ENCODE measurements at places on chromosomes 2 and 18.
A peak's percentile ranks its signal among the peaks of the same experiment; 100 is the strongest.

GRCh38 chr18:63511285-63511684 lies 30.9 kb upstream of the SERPINB12 start:
- DNase-seq, result no peak

DNA sequence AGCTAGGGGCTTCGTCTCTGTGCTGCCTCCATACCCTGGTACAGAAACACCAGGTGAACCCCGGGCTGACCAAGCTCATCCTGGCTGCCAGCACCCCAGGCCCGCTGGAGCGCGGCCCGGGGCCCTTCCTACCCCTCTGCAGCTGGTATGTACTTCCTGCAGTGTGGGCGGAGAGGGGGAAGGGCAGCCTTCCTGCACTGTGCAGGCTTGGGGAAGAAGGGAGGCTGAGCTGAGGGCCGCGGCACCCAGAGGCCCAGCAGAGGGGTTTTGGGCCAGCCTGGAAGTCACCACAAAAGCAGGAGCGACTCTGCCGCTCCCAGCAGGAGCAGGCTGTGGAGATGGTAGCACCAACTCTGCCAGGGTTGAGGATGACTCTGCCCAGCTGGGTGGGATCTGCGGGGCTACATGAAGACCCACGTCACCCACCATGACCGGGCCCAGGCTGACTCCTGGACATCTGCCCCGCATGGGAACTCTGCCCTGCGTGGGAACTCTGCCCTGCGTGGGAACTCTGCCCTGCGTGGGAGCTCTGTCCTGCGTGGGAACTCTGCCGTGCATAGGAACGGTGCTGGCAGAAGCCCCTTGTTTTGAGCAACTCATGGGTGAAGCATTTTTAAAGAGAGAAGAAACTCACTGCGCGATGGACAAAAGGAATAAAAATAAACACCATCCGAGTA lies 273.3 kb downstream of the NDUFA10 start:
- DNase-seq, result peak; percentile 29

DNA sequence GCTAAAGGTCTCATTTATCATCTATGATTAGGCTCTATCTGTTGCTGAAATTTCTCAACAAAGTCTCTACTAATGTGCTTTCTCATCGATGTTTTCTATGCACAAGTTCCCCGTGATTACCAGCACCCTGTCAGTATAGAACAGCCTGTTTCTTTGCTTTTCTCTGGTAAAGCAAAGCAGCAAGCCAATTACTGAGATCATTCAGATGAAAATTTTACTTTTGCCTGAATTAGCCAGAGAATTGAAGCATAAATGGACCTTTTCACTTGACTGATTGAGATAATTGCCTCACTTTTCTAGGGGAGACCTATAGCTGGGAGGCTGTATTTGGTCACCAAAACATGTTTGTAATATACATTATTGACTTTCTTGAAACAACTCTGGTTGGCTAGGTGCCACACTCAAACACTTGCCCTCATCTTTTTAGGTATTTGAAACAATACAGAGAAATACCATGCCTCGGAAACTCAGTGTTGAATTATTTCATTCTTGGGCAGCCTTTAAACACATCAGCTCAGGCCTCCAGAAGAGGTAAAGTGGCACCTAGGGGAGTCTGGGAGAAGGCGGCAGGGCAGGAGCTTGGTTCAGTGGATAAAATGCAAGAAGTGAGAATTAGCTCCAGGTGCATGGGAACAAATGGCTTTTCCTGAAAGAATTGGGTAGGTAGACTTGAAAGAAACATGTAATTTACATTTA lies 96.2 kb downstream of the GALNT3 start:
- DNase-seq, result no peak

DNA sequence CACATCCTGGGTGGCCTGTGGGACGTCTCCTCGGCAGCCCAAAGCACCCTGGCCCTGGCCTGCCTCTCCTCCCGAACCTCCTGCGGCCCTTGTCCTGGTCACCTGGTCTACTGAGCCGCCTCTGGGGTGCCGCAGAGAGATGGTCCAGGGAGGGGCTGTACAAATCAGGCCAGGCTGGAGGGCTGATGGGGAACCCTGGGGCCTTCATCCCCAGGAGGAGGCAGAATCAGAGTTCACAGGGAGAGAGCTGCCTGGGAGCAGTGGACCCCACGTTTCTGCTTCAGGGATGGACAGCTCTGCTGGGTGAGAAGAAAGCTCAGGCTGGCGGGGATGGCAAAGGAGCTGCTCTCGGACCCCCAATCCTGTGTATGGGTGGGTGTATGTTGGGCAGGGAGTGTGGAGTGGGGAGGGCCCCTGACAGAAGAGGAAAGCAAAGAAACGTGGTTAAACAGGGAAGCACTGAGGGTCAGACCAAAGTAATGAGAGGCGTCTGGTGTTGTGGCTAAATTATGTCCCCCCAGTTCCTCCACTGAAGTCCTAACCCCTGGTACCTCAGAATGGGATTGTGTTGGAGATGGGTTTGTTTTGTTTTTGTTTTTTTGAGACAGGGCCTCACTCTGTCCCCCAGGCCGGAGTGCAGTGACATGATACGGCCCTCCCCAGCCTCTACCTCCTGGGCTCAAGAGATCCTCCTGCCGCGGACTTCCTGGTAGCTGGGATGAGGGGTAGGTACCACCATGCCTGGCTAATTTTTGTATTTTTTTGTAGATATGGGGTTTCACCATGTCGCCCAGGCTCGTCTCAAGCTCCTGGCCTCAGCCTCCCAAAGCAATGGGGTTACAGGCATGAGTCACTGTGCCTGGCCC lies 73.4 kb upstream of the SMAD7 start:
- DNase-seq, result no peak

DNA sequence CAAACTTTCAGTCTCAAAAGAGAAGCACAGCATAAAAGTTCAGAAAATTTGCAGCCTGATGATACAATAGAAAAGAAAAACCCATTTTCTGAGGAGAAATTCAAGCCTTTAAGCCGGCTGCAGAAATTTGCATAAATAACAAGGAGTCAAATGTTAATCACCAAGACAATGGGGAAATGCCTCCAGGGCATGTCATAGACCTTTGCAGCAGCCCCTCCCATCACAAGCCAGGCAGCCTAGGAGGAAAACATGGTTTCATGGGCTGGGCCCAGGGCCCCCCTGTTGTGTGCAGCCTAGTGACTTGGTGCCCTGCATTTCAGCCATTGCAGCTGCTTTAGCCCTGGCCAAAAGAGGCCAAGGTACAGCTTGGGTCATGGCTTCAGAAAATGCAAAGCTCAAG lies 54.1 kb upstream of the CAVIN2 start:
- no peak for DNase-seq

- DNase-seq, result no peak
Observed at GRCh38 chr2:203164311-203164935, 74.4 kb upstream of the CYP20A1 start.

DNA sequence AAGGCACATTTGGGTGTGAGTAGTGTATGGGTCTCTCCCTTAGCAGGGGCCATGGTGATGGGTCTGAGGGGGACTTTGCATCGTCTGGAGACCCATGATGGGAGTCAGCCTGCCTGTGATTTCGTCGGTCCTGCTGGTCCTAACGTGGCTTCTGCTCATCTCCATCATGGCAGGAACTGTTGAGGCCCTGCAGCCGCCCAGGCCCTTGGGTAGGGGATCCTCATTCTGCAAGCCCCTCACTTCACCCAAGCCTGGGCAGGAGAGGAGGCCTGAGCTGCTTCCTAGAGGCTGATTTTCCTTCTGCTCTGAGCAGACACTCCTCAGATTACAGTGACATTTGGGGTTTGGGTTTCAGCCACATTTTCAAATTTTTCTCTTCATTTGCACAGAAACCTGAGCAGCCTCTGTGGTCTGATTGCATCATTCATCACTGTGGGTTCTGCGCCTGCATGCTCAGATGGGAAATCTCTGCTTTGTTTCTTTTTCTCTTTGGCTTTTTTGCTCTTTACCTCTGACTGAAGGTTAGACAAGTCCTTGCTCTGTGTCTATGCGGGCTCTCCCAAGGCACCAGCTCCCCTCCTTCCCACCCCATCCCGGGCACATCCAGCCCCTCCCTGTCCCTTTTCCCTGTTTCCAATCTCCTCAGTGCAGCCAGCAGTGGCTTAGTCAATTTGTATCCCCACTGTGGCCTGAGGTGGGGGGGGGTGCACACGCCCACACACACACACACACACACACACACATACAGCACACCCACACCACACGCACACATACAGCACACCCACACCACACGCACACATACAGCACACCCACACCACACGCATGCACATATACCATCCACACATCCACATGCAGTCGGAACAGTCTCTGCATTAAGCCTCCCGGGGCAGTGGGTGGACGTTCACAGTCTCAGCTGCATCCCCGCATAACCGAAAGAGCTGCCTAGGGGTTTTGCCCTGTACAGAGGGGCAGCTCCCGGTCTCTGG lies 305.4 kb upstream of the HS6ST1 start:
- DNase-seq, result no peak

- no peak for DNase-seq
Observed at GRCh38 chr2:3162442-3163077, 215.1 kb downstream of the EIPR1 start.

DNA sequence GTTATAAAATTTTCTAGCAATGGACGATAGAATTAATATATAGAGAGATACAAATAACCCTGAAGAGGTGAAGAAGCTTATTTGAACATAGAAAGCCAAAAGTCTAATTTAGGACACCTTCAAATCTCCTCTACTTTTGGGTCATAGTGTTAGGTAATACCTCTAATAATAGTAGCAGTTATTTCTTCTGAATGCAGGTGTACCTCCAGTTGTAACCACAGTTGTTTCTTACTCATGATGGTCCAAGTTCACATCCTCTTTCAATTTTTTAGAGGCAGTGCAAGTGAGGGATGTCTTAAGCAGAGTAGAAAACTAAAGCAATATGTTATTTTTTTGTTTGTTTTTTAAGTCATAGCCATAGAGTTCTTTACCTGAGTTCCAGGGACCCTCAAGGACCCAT lies 429.5 kb downstream of the CCDC85A start:
- DNase-seq, result no peak

GRCh38 chr2:31248139-31248538 lies 14.2 kb downstream of the EHD3 start:
- DNase-seq, result no peak

DNA sequence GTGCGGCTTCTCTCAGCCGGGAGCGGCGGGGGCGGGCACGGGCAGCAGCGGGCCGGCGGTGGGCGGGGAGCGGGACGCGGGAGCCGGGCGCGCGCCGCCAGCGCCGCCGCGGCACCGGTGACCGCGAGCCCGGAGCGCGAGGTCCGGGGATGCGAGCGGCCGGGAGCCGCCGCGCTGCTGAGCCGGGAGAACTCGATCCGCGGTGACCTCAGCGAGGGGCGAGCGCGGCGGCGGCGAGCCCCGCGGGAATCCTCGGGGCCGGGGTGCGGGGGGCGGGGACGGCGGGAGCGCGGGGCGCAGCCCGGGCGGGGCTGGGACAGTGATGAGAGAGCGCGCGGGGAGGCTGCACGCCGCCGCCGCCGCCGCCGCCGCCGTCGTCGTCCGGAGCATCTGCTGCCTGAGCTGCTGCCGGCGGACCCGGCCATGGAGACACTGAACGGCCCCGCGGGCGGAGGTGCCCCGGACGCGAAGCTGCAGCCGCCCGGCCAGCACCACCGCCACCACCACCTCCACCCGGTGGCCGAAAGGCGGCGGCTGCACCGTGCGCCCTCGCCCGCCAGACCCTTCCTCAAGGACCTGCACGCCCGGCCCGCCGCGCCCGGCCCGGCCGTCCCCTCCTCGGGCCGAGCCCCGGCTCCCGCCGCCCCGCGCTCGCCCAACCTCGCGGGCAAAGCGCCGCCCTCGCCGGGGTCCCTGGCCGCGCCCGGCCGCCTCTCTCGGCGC lies at the start of gene MTCL1:
Gene MTCL1, plus strand, starts transcription at position 319 of the 723 bp plus-strand sequence. Its CDS starts 105 bp downstream, at position 424.
- DNase-seq, result peak; percentile 41

GRCh38 chr2:33238111-33238510 lies 238.3 kb upstream of the RASGRP3 start:
- no peak for DNase-seq

DNA sequence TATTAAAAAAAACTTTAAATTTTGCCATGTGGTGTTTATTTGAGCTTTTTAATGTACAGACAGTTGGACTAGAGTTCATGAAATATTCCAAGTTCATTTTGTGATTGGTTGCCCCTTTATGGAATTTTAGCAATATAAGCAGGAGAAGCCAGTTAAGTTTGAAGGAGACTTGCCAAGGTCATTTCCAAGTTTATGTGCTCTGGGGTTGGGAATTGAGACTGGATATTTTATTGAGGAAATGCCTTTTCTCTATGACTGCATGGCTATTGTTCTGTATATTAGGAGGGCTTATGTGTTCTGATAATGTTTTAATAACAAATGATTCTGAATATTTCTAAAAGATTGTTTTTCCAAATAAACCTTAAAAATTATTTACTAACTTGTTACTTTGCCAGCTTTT lies 67.0 kb upstream of the TCF4 start:
- no peak for DNase-seq

- DNase-seq, result no peak
Observed at GRCh38 chr2:28382755-28383154, 9.9 kb upstream of the FOSL2 start.

- DNase-seq, result no peak
Observed at GRCh38 chr2:241853651-241854341, 4.9 kb downstream of the PDCD1 start.

DNA sequence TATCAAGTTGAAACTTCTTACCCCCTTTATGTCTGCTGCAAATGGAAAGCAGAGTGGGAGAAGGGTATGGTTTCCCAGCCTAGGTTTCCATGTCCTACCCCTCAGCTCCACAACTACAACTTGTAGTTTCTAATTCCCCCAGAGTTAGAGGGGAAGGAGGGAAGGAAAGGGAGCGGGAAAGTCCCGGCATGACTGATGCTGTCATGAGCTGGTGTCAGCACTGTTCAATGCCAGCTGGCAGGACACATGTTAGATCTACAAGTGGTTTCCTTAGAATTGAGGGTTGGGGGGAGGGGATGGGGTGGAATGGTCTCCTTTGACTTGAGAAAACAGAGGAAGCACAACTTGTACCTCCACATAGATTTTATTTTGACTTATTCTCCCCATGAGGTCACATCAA lies 194.0 kb downstream of the MBD2 start:
- DNase-seq, result no peak

- no peak for DNase-seq
Observed at GRCh38 chr2:232574674-232575403, 24.4 kb downstream of the EIF4E2 start.

GRCh38 chr2:224223851-224224555 lies 177.9 kb downstream of the FAM124B start:
- DNase-seq, result no peak

DNA sequence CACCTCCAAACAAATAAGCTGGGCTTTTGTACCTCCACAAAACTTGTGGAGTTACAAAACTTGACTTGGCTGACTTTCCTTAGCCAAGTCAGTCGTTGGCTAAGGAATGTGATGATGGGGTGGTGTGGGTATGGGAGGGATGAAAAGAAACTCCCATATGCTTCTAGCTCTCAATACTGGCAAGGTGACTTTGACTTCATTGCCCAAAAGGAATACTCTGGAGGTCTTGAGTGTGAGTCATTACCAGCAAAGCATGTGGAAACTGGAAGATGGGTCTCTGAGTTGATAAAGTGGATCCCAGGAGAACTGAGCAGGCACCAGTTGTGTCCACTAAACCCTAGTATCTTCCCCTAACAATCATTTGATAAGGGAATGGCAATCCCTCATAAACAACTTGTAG lies 226.7 kb downstream of the GULP1 start:
- DNase-seq, result no peak

DNA sequence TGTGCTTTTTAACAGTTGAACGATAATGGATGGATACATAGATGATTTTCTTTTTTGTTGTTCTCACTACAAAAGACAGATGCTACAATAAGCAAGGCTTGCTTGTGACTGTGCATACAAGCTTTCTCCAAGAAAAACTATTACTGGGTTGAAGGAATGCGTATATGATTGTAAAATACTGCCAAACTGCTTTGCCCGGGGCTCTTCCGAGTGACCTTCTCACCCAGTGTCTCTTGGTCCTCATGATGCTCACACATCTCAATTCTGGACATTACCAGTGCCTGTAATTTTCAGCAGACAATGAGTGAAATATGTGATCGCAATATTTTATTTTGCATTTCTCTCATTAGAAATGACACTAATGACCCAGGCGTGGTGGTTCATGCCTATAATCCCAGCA lies 35.9 kb downstream of the INPP5D start:
- DNase-seq, result no peak

Measured in activated naive CD4-positive, alpha-beta T cell treated with anti-CD3 and anti-CD28 coated beads, Interleukin-2, amount 50 U/mL, for 72 hours (primary cell).